RPMI8226 (cell line): ENCODE measurements at places on chromosomes 16 and 17.
A peak's percentile ranks its signal among the peaks of the same experiment; 100 is the strongest.

DNA sequence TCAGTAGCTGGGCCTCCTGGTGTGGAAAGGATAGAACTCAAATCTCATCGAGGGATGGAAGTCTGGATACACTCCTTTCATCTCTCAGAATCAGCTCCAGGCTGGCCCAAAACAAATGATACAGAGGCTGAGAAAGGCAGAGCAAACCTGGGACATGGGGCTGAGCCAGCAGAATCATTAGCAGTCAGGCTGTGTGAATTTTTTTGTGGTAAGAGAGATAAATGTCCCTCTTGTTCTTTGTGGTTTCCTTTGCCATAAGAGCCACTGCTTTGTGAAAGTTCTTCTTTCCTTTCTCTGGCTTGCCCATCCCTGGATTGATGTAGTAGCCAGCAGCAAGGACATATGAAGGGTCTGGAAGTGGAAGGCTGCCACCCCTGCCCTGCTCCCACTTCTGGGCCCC lies 146.2 kb downstream of the CDH13 start:
- no peak for DNase-seq

DNA sequence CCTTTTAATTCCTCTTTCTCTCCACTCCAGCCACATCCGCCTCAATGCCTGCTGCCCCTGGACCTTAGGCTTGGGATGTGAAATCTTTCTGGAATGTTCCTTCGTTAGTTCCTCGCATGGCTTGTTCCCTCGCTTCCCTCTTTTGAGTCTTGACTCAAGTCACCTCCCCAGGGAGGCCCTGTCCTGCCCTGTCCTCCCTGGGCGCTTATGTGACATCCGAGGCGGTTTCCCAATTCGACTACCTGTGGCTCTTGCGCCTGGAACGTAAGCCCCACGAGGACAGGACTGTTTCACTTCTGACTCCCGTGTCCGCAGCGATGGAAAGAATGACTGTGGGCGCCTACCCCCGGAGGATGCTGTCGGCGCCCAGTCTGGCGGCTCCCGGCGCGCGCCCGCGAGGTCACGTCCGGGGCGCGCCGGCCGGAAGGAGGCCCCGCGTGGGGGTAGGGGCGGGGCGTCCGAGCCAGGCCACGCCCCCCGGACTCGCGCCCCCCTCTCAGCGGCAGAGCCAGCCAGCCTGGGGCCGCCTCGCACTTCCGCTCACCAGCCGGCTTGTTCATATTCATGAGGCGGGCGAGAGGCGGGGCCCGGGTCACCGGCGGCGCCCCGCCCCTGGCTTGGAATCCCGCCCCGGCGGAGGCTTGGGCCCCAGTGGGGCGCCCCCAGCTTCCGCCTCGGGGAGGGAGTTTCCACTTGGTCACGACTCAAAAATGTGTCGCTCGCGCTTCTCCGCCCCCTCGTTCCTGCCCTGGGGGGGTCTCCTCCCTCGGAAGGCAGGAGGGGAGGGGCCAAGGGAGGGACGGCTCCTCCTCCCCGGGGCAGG lies 8.4 kb upstream of the GLIS2 start:
- peak; percentile 99 for DNase-seq

DNA sequence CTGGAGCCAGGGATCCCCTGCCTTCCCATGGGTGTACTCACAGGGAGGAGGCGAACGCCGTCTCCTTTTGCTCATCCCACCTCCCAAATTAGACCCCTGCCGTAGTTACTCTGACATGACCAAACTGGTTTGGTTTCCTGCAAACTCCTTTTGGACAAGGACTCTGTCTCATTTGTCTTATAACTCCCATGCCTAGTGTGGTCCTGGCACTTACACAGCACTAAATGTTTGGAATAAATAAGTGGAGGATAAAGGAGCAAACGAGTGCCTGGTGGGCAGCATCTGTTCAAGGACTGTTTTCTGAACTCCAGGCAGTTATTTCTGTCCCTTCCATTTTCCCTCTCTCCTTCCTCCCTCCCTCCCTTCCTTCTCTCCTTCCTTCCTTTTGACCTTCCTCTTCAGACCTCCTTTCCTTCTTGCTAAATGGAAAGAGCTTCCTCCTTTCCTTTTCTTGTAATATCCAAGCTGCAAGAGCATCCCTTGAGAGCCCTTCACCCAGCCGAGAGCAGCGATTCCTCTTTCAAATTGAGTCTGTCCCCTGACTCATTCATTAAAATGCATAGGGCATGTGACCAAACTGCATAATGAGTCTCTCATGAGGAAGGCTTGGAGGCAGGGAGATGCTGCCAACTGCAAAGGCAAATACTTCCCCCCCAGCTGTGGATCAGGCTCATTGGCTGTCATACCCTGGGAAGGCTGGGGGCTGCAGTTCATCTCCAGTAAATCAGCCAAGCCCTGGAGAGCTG lies 36.8 kb downstream of the CHD9 start:
- no peak for DNase-seq

DNA sequence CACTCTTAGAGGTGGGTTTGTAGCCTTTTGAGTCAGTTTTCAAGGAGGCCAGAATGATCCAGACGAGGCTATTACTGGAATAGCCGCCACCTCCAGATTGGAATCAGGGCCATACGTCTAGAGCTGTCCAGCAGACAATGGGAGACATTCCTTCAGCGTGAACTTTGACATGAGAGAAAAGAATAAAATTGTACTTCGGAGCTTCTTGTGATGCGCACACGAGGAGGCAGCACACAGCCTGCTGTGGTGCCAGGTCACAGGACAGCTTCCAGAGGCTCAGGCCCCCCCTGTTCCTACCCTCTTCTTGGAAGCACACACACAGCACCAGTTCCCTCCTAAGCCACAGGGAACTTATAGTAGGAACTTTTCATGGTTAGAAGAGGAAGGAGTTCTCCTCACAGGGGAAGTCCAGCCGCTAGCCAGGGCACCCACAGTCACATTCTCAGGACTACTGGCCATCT lies 81.0 kb downstream of the VPS53 start:
- no peak for DNase-seq

- no peak for DNase-seq
Measured at GRCh38 chr17:45703806-45704205, 80.3 kb upstream of the CRHR1 start.
